ENCODE measurements at places on chromosomes 16 and 17.

DNA sequence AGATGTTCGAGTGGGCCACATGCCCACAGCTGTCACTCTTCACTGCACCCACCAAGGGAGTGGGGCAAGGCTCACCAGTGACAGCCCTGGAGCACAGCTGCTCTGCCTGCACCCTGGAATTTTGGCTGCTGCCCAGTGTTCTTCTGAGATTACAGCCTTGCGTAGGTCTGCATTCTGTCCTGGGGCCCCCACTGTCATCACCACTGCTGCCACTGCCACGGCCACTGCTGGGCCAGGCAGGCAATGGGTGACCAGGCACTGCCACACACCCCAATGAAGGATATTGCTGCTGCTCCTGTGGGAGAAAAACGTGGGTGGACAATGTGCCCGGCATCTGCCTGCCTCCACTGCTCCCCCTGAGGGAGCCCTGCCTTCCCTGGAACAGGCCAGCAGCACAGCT, 1717.0 kb downstream of the TP53TG3F start:
- DNase-seq = no peak

- DNase-seq = no peak
Measured at GRCh38 chr17:7313088-7313889, 1.9 kb downstream of the GPS2 start.

GRCh38 chr16:65698791-65699321, 577.0 kb upstream of the CDH11 start:
- no peak for DNase-seq

DNA sequence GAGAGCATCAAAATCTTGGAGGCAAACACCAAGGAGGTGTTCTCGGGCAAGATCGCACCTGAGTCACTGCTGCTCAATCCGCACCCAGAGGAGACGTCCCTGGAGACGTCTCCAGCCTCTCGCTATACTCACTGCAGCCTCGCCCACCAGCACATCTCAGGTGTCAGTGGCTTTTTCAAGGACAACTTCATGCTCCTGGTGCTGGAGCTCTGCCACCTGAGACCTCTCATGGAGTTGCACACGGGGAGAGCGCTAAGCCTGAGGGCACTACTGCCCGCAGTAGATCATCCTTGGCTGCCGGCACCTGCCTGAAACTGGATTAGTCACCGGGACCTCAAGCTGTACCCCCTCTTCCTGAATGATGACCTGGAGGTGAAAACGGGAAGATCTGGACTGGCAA, 2.6 kb upstream of the MBTPS1 start:
- DNase-seq = no peak

DNA sequence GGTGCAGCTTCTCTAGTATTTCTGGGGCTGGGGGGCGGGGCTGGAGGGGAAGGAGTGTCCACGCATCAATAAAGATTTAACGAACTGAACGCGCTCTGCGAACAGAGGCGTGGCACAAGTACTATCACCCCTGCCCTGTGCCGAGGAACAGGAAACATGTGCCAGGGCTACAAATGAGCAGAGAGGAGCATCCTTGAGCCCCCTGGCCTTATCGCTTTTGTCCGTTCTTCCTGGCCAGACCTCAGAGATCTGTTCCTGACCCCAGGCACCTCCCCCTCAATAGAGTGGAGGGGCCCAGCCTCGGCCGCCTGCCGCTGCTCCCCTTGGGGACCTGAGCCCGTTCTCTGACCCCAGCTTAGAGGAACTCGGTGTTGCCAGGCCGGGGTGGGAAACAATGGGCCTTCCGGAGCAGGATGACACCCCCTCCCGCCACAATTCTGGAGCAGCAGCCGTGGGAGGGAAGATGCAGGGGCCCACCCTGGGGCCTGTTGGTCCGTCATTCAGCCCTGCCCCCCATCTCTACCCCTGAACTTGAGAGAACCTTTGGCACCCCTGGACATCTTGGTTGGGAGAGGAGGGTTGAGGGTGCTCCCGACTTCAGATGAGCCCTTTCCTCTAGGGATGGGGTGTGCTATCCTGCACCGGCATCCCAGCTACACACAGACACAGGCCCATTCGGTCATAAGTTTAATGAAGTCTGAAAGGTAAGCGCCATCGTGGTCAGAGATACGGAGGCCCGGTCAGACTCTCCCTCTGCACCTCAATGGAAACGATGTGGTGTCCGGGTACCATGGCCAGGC, 1.1 kb downstream of the NAA38 start:
- no peak for DNase-seq

DNA sequence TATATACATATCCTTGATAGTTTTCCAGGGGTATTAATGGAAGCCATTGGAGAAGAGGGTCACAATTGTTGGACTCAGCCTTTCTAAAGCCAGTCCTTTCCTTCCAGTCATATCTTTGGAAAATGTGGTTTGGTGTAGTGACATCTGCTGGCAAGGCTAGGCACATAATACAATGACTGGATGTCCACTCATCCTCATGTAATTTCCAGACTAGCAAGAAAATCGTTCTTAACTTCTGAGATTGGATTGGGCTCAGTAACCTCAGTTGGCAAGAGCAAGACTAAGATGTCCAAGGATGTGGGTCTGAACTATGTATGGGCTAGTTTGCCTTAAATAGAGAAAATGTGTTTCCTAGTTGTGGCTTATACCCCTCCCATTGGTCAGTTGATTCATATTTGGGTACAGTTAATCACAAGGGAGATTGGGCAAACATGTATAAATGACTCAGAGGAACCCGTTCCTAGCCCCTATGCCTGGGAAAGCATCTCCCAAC, 8.7 kb upstream of the KAT7 start:
- DNase-seq = no peak
